ENCODE measurements at places on chromosomes 5 and 9. TPM values are rescaled to one million over a fixed set of nuclear protein-coding genes. Genes with fewer than 3 reads are reported as not detected.

AP3S1 gene
- 44.5 TPM for total RNA-seq

TBCA gene
- total RNA-seq: 91.6 TPM

GLRA1 gene
- total RNA-seq: not detected

WWC1 gene
- 5.4 TPM for total RNA-seq

SLIT3 gene
- not detected for total RNA-seq

SPINK4 gene
- total RNA-seq: not detected

FCN1 gene
- 27.8 TPM for total RNA-seq

ADGRV1 gene
- 0.52 TPM for total RNA-seq

MARCOL gene
- not detected for total RNA-seq

TNC gene
- total RNA-seq: not detected

MYMK gene
- not detected for total RNA-seq

PPP2R2B gene
- total RNA-seq: 12.1 TPM

TNFAIP8 gene
- 140 TPM for total RNA-seq

TAF11L6 gene
- total RNA-seq: not detected

MAP1B gene
- total RNA-seq: 1.4 TPM

OTP gene
- not detected for total RNA-seq

ECSCR gene
- not detected for total RNA-seq

MSX2 gene
- not detected for total RNA-seq

Measured in T-helper 17 cell (primary cell).